ENCODE measurements at places on chromosomes 7 and 10. TPM values are rescaled to one million over a fixed set of nuclear protein-coding genes. Genes with fewer than 3 reads are reported as not detected.

ZFAND4 gene
- 2.9 TPM for total RNA-seq

TUBAL3 gene
- total RNA-seq = 0.72 TPM

RET gene
- 1.2 TPM for total RNA-seq

PDE6C gene
- total RNA-seq = not detected

LBX1 gene
- total RNA-seq = not detected

Measured in tracheal epithelial cell (primary cell).